ENCODE measurements at places on chromosomes 4 and X.
A peak's percentile ranks its signal among the peaks of the same experiment; 100 is the strongest.

DNA sequence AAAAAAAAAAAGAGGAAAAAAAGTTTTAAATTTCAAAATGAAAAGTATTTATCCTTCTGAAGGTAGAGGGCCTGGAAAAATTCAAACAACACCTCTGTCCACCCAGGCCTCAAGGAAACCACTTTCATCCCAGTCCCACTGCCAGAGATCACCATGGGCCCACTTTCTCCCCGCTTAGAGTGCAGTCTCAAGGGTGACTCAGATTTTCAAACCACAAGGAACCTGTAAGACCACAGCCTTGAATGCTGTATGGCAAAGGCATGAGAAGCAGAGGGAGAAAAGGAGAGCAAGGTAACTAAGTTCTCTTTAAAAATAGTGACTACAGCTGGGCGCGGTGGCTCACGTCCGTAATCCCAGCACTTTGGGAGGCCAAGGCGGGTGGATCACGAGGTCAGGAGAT is 87.9 kb upstream of the PACRGL start:
- DNase-seq, result no peak

DNA sequence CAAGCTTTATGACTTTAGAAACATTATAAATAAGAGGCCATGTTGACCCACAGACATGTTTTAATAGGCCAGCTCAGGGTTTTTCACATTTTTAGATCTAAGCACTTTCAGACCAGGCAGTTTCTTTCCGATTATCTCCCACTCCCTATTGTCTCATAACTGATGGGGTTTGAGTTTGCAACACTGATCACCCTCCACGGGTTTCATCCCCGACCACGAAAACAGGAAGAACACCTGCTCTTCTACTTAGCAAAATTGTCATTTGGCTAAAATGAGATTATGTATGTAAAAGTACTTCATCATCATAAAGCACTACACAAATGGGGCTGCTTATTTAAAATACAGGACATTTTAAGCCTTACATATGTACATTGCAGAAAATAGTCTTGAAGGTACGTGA is 407.9 kb downstream of the HNRNPD start:
- DNase-seq, result no peak

DNA sequence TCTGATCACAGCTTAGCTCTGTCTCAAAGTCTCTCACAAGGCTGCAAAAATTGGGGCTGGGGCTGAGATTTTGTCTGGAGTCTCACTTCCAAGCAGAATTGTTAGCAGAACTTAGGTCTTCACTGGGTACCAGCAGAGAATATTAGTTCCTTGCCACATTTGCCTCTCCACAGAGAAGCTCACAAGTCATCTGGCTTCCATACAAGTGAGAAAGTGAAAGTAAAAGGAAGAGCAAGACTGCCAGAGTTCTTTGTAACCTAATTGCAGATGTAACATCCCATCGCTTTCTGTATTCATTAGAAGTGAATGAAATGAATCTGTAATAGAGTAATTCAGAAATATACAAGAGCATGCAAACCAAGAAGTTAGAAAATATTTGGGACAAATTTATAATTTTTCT is 624.1 kb upstream of the GNPDA2 start:
- no peak for DNase-seq

- DNase-seq, result no peak
These were observed 265.3 kb downstream of the BANK1 start for GRCh38 chr4:102055805-102056204.

DNA sequence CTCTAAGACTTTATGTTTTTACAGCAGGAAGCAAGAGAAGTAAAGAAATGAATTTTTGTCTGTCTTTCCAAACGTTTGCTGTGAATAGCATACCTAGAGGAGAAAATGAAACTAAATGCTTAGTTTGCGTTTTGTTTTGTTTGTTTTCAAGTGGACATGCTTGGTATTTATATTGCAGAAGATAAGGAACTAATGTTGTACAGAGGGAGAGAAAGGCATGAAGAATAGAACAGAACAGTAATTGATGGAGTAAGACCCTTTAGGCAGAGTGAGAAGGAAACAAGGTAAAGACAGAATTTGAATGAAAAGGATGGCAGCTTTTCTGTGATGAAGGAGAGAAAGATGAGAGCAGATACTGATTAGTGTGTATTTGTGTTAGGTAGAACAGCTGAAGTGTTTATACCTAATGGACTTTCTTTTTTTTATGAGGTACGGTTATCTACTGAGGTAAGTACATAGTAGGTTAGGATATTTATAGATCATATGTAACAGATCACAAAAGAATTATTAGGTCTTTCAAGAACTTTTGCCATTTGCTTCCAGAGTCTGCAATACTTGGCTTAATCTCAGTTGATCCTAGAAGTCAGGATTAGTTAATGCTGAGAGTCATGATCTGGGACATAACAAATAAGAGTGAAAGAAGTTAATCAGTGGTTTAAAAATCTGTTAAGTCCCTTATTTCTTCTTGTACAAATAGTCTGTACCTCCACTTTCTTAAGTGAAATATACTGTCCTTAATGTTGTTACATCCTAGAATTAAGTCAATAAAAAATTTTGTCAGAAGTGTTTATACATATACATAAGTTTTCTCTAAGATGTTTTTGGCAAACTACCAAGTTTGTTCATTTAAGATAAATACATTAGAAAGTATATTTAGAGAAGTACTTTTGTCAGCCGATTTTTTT is 36.8 kb downstream of the FABP2 start:
- no peak for DNase-seq

DNA sequence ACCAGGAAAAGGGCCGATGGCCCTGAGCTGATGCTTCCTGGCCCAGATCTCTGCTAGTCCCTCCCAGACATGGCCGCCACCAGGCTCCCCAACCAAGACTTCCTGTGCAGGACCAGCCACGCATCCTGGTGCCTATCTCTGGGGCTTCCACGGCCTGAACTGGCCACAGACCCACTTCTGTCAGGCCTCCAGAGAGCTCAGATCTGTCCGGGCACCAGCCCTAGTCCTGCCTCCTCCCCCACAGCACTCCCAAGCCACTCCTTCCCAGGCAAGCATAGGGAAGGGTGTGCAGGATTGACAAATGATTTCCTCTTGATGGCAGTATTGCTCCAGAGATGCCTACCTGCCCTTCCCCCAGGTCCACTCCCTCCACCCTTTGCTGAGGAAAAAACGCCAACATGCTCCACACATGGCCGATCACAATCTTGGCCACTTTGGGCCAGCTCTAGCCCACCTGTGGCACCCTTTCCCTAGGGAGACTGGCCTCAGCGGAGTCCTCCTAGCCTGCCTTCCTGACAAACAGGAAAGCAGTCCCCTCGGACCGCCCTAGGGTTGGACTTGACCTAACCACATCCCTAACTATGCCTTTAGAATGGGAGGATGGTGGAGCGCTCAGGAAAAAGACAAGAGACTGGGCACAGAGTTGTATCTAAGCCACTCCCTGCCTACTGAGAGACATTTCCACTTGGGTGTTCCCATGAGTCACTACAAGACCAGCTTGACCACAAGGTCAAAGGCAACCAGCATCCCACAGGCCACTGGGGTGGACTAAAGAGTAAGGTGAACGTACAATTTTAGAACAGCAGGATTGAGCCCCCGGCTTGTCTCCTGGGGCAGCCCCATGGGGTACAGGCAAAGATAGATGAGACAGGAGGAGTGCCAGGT is 277.5 kb upstream of the AGTR2 start:
- no peak for DNase-seq

- DNase-seq, result no peak
These were observed 24.3 kb downstream of the NFKB1 start for GRCh38 chr4:102525504-102525903.

DNA sequence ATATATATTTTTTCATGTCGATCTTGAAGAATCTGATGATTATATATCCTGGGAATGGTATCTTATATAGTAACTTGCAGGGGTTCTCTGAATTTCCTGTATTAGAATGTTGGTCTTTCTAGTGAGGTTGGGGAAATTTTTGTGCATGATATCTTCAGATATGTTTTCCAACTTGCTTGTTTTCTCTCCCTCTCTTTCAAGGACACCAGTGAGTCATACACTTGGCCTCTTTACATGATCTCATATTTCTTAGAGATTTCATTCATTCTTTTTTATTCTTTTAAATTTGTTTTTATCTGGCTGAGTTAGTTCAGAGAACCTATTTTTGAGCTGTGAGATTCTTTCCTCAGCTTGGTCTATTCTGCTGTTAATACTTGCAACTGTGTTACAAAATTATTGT is 27.2 kb upstream of the C4orf17 start:
- DNase-seq, result no peak

DNA sequence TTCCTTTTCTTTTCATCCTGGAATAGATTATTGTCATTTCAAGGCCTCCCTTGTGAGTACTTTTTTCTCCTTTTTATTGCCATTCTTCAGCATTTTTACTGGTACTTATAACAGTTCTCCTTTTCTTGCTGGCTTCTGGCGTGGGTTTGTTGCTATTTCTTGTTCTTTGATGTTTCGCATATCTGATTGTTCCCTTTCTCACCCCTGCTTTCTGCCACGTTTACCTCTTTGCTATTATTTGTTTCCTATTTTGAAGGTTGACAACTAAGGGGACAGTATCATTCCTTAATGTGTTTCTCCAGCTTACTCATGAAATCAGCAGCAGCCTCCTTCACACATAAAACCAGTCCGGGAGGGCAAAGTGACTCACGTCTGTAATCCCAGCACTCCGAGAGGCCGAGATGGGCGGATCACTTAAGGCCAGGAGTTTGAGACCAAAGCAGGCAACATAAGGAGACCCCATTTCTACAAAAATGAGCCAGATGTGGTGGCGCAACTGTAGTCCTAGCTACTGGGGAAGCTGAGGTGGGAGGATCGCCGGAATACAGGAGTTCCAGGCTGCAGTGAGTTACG is 72.6 kb downstream of the DMD start:
- no peak for DNase-seq

- DNase-seq, result no peak
These were observed 181.6 kb downstream of the UGT8 start for GRCh38 chr4:114780205-114780604.

DNA sequence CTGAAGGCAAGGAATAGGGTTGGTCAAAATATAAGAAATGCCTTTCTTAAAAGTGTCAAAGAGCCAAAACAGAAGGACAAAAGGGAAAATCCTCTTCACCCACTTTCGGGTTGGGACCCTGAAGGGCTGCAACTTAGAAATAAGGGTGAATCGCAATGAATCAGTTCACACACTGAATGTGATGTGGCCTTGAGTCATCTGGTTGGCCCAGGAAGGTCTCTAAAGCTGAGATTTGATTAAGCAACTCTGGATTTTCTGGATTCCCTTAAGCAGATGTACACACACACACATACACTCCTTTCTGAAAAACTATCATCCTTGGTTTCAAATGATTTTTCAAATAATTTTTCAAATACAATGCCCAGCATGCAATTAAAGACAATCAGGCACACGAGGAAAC is 13.1 kb downstream of the TAB3 start:
- peak; percentile 57 for DNase-seq

DNA sequence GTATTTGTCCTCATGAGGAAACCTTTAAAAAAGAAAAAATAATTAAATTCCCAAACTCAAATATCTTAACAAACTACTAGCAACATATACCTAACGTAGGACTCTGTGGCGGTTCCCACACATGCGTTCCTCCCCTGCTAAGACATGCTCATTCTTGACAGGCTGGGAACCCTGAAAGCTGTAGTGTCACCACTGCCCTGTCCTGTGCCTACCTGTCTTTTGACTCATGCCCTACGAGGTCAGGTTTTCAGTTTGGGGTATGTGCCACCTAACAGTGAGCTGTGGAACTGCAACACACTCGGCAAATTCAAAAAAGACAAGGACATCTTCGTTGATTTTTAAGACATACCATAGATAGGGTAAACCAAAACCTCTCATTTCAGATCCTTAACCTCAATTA is 17.8 kb downstream of the IDS start:
- no peak for DNase-seq

- no peak for DNase-seq
These were observed 11.3 kb upstream of the SMARCA5 start for GRCh38 chr4:143502231-143502630.

Data from RWPE2 (cell line).